Hippocampal formation (tissue), 2 donors: ENCODE measurements at places on chromosomes 3 and 15.
A peak's percentile ranks its signal among the peaks of the same experiment; 100 is the strongest.

- DNase-seq: peak; percentile 34
Measured at GRCh38 chr3:123329636-123330340, 119.1 kb downstream of the ADCY5 start.

DNA sequence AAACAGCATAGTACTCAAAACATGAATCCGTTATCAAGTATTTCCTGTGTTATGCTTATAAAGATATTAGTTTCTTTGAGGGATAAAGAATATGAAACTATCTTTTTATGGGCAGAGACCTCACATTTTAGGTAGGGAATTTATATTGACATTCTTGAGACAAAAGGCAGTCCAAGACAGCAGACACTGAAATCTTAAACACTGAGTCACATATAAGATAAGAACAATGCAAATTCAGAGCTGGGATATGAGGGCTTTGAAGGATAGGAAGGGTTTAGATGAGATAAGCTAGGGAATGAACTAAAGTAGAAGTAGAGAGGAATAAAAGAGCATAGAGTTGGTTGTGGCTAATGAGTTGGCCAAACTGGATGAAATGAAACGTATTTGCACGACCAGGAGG, 58.4 kb downstream of the ASTE1 start:
- no peak for DNase-seq

- no peak for DNase-seq
Measured at GRCh38 chr15:37652646-37653417, 281.6 kb upstream of the TMCO5A start.

- no peak for DNase-seq
Measured at GRCh38 chr15:62249501-62249900, 84.4 kb upstream of the C2CD4B start.

GRCh38 chr3:166860217-166860616, 519.9 kb downstream of the ZBBX start:
- no peak for DNase-seq

GRCh38 chr3:126179825-126180476, 435 bp downstream of the ALDH1L1 start:
- DNase-seq: no peak

GRCh38 chr3:10193692-10194327, 29.1 kb downstream of the IRAK2 start:
- DNase-seq: no peak

DNA sequence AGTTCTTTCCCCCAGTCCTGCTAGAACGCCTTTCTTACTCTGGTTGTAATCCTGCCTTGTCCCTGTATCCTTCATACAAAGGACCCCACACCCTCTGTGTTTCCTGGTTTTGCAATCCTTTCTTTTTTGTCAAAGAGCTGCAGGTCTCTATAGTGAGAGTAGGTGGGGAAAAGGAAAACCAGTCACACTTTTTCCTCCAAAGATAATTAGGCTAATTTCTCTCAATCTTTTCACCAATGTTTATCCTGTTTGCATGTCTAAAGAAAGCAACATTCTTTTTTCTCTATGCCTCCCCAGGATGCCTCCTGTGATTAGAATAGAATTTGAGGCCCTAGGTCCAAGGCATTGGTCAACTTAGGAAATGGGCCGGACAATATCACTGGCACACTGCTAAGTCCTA, 25.4 kb downstream of the SEMA6D start:
- no peak for DNase-seq

DNA sequence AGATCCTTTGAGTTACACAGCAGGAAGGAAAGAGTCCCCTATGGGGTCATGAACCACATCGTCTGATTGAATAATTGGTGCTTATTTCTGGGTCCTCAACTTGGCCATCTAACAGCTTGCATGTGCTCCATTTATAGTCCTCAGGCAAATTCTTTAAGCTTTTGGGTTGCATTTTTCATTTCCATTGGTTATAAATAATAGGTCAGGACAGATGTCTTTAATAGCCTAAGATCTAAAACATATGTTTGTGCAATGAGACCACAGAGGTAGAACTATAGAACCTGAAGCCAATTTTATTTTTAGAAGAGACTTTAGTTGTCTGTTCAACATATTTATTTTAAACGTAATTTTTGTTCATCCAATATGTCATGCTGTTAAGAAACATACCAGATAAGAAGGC, 43.2 kb downstream of the CD200R1L start:
- DNase-seq: no peak

- DNase-seq: no peak
Measured at GRCh38 chr3:10338591-10339353, 17.9 kb upstream of the SEC13 start.

GRCh38 chr15:60871731-60872130, 357.4 kb downstream of the RORA start:
- no peak for DNase-seq

- DNase-seq: no peak
Measured at GRCh38 chr15:55247766-55248427, 41.7 kb downstream of the RAB27A start.
